Left forelimb (tissue), 1 donor: ENCODE measurements at places on chromosomes 13 and 19.

DNA sequence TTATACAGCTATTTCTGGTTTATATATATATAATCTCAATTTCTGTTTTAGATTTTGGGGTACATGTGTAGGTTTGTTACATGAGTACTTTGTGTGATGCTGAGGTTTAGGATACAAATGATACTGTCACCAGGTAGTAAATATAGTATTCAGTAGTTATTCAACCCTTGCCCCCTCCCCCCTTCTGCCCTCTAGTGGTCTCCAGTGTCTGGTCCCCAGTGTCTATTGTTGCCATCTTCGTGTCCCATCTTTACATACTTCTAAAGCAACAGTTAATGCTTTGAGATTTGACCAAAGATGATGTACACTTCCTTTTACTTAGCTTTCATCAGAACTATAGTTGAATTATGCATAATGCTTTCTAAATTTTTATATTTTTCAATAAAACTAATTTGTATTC lies 1623.4 kb upstream of the PRR20A start:
- no peak for DNase-seq

- DNase-seq, result no peak
Observed at GRCh38 chr19:46579361-46579879, 21.7 kb upstream of the CALM3 start.

DNA sequence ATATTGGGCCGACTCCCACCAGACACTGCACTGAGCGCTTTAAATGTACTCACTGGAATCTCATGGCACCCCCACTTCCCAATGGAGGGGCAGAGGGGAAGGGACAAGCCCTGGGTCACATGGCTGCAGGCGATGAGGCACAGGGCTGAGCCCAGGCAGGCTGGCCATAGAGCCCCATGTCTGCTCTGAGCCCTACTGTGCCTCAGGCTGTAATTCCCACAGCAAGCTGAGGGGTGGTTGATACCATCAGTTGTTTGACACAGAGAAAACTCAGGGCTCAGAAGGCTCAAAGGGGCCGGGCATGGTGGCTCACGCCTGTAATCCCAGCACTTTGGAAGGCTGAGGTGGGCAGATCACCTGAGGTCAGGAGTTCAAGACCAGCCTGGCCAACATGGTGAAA lies 25.1 kb downstream of the RFX1 start:
- no peak for DNase-seq

- DNase-seq, result peak; percentile 98
Observed at GRCh38 chr19:35717665-35718344, at the start of gene KMT2B. TSS of gene KMT2B (plus strand) at chr19:35718003. CDS start at chr19:35718019, 16 bp downstream.

DNA sequence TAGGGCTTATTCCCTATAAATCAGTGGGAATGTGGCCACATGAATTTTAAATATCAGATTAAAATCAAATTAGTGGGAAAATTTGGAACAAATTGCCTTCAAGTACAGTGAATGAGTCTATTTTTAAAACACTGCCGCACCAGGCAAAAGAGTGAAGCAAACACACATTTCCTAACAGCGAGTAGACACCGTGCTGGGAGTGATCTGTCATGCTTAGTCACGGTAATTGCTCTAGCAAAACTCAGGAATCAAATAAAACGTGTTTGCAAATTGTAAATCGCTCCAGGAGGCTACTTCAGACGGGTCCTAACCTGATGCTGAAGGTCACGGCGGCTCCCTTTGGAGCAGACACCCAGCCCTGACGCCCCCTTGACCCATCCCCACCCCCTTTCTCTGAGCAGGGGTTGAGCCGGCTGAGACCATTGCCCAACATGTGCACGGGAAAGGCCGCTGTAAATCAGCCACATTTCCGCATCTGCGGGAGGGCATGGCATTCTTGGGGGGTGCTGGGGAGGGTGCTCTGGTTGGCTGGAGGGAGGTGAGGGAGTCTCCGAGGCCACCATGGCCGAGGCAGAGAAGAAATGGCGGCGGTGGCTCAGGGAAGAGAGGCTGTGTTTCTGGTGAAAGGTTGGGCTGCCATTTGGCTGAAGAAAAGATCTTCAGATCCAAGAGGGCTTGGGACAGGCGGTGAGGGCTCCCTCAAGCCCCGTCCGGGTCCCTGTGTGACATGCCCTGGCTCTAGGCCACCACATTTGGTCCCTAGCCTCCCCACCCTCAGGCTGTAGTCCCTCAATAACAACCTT lies 8.9 kb downstream of the CEBPA start:
- DNase-seq, result no peak

DNA sequence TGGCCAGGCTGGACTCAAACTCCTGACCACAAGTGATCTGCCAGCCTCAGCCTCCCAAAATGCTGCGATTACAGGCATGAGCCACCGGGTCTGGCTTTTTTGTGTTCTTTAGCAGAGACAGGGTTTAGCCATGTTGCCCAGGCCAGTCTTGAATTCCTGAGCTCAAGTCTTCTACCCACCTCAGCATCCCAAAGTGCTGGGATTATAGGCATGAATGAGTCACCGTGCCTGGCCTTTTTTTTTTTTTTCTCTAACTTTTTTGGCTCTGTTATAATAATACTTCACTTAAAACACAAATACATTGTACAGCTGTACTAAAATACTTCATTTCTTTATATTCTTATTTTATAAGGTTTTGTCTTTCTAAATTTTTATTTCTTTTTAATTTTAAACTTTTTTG lies 599.5 kb upstream of the PCDH9 start:
- DNase-seq, result no peak

DNA sequence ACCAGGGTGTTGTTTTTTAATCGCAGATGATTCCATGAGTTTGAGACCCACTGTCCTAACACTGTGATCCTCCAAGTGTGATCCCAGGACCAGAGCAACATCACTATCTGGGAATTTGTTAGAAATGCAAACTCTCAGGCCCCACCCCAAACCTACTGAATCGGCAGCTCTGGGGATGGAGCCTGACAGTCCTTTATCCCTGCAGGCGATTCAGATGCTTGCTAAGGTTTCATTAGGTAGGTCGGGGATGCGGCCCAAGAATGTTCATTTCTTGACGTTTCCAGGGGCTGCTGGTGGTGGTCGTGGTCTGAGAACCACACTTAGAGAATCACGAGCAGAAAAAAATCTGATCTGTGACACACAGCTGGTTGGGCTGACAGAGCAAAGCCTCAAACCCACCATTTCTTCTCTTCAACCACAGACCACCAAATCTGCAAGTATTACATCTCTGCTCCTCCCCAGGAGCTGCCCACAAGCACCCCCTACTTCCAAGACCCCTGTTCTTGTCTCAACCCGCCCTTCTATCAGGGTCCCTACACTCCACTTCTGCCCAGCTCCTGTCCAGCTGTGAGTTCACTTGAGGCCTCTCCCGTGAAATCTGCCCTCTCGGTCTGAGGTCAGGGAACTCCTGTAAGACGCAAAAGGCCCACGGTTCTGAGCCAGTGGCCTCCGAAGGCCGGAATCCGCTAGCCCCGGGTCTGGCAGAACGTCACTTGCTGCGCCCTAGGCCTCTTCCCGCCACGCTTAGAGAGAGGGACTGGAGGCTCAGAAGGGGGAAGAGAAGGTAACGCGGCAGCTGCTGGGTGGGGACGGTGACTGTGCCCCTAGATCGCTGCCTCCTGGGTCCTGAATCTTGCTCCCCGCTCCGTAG lies 1.1 kb upstream of the FARP1 start:
- peak; percentile 66 for DNase-seq

GRCh38 chr13:111659219-111659775 lies 338.9 kb downstream of the TEX29 start:
- DNase-seq, result no peak

- DNase-seq, result no peak
Observed at GRCh38 chr19:45939792-45940514, 25.4 kb upstream of the NANOS2 start.

DNA sequence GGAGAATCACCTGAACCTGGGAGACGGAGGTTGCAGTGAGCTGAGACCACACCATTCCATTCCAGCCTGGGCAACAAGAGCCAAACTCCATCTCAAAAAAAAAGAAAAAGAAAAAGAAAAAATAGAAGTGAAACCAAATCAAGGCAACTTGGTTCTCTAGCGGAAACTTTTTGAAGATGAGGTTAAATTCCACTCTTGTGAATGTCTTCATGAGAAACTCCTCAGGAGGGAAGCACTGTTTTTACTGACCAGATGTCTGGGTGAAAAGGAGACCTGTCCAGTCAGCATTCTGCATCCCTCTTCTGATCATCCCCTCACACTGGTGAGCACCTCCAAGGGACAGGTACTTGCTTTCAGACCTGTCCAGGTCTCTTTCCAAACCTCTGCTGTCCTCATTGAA lies 15.8 kb downstream of the BRD4 start:
- DNase-seq, result no peak

GRCh38 chr19:5470264-5470671 lies 15.1 kb downstream of the ZNRF4 start:
- DNase-seq, result no peak

DNA sequence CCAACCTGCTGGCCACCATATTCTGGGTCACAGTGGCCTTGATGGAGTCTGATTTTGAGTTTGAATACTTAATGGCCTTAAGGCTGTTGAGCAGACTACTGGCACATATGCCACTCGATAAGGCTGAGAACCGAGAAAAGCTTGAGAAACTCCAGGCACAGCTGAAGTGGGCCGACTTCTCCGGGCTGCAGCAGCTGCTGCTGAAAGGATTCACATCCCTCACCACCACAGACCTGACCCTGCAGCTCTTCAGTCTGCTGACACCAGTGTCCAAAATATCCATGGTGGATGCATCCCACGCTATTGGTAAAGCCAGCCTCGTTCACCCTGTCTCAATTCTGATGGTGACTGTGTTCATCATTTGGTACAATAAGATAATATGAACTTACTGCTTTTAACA lies 77.5 kb downstream of the ZAR1L start:
- no peak for DNase-seq

GRCh38 chr19:2627319-2627829 lies 75.1 kb downstream of the GNG7 start:
- DNase-seq, result no peak

GRCh38 chr13:76991432-76991795 lies 467 bp upstream of the CLN5 start:
- no peak for DNase-seq

GRCh38 chr13:107141767-107142166 lies 573.8 kb upstream of the ARGLU1 start:
- no peak for DNase-seq

DNA sequence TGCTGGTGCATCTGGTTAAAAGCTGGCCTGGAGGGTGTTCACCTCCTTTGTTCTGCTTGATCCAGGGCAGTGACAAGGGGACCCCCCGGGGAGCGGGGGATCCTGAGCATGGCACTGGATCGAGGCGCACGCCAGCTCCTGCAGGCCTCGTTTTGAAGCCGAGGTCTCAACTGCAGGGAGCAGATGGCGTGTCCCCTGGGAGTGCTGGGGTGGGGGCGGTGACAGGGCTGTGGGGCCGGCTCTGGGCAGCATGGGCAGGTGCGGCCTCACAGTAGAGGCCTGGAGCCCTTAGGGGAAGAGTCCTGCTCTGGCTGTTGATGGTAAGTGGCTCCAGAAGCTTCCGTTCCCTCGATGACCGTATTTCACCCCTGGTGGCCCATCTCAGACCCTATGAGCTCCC lies 51.8 kb downstream of the CRTC1 start:
- no peak for DNase-seq

DNA sequence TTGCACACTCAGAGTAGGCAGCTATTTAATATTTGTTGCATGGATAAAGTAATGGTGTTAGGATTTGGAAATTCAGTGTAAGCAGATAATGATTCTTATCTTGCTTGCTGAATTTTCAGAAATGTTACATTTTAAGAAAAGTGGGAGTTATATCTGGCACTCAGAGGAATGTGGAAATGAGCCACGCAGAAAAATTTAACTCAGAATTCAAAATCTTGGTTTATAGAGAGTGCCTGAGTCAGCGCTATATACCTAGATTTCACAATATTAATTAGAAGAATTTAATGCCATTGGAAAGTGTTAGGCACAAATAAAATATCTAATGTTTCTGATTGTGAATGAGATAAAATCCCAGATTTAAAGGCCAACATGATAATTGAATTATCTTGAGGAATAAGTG lies 96.3 kb downstream of the GPR12 start:
- DNase-seq, result no peak

- DNase-seq, result no peak
Observed at GRCh38 chr13:74200081-74200480, 65.9 kb upstream of the KLF12 start.

DNA sequence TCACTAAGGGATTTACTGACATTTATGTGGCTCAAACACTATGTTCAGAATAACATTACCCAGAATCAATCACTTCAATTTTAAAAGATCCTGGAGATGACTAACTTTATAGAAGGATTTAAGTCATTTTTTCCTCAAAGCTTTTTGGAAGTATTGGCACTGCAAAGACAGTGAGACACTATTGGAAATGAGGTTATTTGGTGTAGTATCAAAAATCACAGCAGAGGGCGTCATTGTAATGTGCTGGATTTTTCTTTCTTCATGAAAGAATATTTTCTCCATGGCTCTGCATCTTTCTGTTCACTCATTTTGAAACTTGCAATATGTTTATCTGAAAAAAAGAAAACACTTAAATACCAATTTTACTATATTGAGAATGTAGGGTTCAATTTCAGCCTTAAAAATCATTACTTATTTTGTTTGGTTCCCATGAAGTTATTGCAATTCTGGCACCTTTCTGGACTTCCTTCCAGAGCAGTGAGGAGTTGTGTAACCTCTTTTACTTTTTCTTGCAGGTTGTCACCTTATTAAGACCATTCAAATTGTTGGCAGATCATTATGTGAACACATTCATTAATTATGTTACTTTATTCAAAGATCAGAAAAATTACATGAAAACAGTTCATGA lies 3.7 kb upstream of the CSNK1A1L start:
- no peak for DNase-seq

- no peak for DNase-seq
Observed at GRCh38 chr13:43786472-43786765, 353 bp downstream of the ENOX1 start.

GRCh38 chr19:42514449-42514848 lies 13.8 kb downstream of the CEACAM1 start:
- DNase-seq, result no peak

GRCh38 chr13:70905035-70905434 lies 796.8 kb upstream of the KLHL1 start:
- DNase-seq, result no peak

GRCh38 chr13:97752961-97753668 lies 200.4 kb upstream of the IPO5 start:
- no peak for DNase-seq
